ENCODE measurements at places on chromosomes 4 and X.

DNA sequence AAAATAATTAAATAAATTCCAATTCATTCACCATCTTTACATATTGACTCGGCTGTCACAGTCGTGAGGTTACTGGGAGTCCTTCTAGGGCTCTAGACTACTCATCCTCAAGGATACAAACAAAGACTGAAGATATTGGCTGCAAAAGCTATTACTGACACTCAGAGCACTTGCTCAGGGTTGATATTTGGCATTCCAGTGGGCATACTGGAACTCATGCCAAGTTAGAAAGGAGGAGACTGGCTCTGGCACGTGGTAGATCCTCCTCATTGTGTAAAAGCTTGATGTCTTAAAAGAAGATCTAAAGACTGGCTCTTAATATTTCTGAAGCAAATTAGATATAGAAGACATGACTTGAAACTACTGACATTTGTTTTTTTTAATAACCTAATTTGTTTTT lies 172.7 kb downstream of the GPM6A start:
- DNase-seq = no peak

GRCh38 chrX:55135171-55135570 lies 46.4 kb downstream of the PAGE2 start:
- DNase-seq = peak; percentile 13

GRCh38 chr4:140212194-140212593 lies 58.2 kb upstream of the MAML3 start:
- no peak for DNase-seq

DNA sequence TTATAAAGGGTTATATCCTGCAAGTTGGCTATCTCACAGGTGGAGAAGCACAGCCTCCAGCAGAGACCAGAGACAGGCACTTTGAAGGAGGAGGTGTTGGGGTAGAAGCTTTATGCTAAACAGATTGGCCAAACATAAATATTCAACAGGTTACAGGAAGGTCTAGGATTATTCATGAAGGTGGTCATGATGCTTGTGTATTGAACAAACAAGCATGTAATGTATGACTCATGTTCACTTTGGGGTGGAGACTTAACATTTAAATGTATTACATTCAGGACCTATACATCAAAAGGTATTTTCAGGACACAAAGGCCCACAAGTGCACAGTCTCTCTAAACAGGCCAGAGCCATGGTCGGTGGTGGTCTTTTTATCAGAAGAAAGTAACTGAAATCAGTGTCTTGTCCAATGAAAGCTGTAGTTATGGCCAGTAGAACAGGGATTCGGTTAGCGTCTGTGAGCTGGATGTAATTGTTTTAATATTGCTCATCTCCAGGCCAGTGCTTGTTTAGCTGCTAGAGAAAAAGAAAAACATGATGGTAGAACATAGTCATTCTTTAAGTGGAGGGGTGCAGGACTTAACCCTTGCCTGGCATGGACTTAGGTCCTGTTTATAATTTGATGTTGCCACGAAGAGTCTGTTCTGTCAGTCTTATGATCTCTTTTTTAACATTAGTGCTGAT lies 555.2 kb upstream of the PCDH10 start:
- no peak for DNase-seq

DNA sequence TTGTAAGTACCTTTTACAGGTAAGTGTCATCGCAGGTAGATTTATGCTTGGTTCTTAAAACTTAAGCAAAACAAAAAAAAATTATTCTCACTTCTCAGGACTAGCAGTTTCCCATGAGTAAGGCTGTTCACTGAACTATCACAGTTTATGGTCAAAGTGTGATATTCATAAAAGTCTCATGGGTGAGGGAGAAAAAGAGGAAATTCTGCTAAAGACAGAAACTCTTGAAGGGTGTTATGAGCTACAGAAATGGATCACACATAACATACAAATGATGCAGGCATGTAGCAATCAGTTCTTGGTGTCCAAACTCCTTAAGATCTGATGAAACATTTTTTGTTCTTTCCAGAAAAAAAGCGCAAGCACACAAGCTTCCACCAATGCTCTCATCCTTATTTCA lies 8.5 kb downstream of the RAB9A start:
- DNase-seq = no peak

DNA sequence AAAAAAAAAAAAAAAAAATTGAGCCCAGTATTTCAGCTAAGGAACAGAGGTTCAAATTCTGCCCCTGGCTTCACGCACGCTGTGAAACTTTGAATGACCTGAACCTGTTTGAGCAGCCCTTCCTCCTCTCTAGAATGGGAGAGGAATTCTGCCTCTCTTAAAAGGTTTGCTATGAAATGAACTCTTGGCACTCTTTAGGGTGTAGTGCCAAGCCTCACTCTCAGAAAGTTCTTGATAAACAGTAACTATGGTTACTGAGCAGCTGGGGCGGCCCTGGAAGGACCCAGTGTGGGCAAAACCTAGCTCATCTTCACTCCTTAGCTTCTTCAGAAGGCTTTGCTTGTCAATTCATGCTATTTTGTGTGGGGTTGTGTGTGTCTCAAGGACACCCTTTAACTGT lies 73.7 kb downstream of the GEMIN8 start:
- DNase-seq = no peak

DNA sequence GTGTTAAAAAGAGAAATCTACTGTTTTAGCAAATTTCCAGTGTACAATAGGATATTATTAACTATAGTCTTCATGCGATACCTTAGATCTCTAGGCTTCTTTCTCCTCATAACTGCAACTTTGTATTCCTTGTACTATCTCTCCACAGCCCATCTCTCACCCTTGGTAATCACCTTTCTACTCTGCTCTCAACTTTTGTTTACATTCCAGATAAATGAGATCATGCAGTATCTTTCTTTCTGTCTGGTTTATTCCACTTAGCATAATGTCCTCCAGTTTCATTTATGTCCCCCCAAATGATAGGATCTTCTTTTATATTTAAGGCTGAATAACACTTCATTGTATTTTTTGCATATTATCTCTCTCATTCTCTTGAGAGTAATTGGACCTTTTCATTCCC lies 165.5 kb downstream of the HS3ST1 start:
- no peak for DNase-seq

DNA sequence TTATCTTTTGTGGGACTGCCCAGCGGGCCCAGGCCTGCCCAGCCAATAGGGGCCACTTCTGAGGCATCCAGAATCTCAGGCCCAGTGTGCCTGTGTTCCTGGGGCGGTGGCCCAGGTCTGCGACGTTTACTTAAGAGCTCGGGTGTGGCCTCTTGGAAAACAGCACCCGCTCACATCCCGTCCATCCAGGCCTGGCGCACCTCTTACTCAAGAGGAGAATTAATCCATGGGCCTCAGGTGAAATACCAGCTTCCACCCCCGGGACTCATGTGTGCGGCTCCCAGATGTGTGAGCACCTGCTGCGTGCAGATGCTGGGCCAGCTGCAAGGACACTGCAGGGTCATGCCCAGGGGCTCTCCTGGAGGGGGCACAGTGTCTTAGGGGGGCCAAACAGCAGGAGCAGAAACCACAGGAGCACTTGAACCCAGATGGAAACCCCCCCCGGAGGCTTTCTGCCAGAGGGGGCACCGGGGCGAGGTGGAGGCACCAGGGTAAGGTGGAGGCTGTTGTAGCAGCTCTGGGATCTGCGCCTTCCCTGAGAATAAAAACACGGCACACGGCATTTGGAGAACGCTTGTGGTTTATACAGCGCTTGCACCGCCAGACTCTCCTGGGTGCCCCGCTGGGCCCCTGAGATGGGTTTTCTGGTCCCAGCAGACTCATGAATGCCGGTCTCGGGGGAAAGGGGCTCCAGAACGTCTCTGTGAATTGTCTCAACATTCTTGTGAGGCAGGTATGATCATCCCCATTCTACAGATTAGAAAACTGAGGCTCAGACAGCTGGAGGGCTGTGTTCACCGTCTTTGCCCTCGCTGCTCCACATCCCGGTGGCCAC lies 2.8 kb downstream of the PSAPL1 start:
- no peak for DNase-seq

DNA sequence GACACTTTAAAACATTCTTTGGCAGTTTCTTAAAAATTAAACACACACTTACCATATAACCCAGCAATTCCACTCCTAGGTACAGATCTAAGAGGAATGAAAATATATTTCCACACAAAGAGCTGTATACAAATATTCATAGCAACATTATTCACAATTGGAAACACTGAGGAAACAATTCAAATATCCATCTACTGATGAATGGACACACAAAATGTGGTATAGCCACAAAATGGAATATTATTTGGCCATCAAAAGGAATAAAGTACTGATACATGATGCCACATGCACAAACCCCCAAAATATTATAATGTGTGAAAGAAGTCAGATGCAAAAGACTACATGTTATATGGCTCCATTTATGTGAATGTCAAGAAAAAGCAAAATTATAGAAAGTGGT lies 70.9 kb downstream of the HS6ST2 start:
- DNase-seq = no peak

DNA sequence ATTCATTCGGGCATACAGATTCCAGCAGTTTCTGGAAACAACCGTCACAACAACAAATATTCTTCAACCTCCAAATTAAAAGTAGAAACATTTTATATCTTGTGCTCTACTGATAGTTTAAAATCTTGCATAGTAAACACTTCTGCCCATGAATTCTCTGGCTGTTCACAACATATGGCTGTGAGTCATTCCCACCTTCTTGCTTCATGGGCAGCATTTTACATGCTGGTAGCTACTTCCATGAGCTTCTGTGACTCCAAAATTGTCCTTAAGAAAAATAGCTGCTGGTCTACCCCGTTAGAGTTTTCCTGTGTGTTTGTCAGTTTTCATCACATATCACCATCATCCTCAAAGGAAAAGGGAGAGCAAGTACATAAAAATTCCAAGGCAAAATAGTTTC lies 22.7 kb downstream of the PNPLA4 start:
- DNase-seq = no peak

GRCh38 chr4:170274616-170275015 lies 184.9 kb upstream of the AADAT start:
- no peak for DNase-seq

- no peak for DNase-seq
Observed at GRCh38 chr4:111977419-111977965, 167.8 kb upstream of the FAM241A start.

GRCh38 chr4:95411371-95412088 lies 137.2 kb downstream of the UNC5C start:
- no peak for DNase-seq

DNA sequence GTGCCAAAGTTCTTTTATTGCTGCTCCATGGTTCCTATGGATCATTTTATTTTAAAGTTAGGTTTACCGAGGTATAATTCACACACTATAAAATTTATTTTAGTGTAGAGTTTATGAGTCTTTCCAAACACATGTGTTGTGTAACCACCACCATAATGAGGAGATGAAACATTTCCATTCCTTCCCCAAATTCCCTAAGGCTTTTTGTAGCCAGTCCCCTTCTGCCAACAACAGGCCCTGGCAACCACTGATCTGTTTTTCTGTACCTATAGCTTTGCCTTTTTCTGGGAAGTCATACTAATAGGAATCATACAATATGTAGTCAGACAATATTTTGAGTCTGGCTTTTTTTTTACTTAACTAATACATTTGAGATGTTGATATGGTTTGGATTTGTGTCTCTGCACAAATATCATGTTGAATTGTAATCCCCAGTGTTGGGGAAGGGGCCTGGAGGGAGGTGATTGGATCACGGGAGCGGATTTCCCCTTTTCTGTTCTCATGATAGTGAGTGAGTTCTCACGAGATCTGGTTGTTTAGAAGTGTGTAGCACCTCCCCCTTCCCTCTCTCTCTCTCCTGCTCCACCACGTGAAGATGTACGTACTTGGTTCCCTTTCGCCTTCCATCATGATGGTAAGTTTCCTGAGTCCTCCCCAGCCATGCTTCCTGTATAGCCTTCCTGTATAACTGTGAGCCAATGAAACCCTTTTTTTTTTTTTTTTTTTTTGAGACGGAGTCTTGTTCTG lies 59.6 kb upstream of the DHX15 start:
- DNase-seq = no peak

DNA sequence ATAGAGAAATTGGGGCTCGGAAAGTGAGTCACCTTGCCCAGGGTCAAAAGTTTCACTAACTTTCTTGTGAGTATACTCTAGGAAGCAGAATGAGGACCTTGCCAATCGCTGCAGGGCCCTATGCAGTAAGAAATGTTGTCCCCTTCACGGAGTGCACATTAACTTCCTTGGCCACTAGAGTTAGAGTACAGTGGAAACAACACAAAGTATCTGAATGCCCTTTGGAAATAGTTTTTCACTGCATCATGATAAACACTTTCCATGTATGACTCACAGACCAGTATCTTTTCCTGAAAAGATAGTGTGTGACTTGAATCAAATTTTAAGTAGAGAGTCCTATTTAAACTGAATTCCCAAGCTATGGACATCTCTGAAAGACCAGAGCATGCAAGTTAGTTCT lies 45.5 kb upstream of the STK26 start:
- DNase-seq = no peak

DNA sequence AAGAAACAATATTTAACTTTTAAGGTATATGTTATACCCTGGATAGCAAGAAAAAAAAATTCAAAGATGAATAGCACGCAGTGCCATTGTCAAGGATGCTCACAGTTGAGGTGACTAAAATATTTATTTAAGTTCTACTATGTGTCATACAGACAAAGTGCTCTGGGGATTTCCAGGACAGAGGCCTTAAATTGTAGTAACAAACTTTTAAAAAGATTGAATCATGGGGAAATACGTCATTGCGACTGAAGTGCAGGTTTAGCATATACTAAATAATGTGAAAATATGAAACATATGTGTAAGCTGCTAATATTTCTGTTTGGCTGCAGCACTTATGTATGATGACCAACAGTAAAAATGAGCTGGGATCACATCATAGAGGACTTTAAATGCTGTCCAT lies 748.0 kb upstream of the PCDH7 start:
- no peak for DNase-seq

DNA sequence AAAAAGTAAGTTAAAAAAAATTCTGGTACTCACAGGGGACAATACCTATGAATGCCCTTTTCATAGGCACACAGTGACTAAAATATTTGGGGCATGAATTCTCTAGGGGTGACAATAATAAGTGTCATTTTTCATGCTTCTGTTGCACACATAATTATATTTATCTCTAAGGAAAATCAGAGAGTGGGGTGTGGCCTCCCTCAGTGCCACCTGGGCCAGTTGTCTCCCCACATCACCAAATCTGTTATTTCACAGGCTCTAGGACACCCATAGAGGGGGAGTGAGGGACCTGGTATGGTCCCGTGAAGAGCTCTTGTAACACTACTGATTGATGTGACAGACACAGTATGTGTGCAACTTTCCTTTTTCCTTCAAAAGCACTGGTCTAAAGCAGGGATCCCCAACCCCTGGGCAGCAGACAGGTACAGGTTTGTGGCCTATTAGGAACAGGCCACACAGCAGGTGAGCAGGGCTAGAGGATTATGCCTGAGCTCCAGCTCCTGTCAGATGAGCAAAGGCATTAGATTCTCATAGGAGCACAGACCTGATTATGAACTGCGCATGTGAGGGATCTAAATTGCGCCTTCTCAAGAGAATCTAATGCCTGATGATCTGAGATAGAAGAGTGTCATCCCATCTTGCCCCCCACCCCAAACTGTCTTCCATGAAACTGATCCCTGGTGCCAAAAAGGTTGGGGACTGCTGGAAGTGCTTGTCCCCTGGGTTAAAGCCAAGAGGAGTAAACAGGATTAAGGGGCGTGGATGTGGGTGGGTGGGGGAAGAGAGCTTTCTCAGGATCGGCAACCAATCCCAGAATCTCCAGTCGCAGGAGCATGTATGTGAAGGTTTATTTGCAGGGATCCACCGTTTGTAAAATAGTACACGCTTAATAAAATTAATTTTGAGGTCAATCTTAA lies 856 bp downstream of the SLC9B1 start:
- no peak for DNase-seq

- no peak for DNase-seq
Observed at GRCh38 chr4:140059159-140059558, 94.8 kb downstream of the MAML3 start.

- DNase-seq = no peak
Observed at GRCh38 chr4:79013756-79014155, 74.5 kb upstream of the PAQR3 start.
